Kidney epithelial cell (primary cell): ENCODE measurements at places on chromosomes 5 and 9. TPM values are rescaled to one million over a fixed set of nuclear protein-coding genes. Genes with fewer than 3 reads are reported as not detected.

DNA sequence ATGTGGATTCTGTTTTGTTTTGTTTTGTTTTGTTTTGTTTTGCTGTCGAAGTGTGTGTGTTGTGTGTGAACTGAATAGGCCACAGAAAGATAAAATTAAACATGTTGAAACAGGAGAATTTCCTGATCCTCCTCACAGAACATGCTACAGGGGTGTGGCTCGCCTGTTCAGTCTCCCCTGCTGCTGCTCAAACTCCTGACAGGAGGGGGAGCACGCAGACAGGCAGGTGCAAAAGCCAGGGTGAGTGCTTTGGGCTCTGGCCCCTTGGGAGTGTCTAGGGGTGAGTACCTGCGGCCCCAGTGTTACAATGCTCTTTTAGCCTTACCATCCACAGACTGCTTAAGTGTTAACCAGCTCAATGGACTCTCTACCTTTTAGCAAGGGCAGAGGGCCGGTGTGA, 473.5 kb downstream of the MAT2B start:
- DNase-seq = no peak

HTR1A gene
- not detected in 2 replicates for total RNA-seq

WDR31 gene
- total RNA-seq = 2.7 and 3.0 TPM in 2 replicates

- no peak for DNase-seq
Observed at GRCh38 chr9:136141682-136142413, 23.2 kb upstream of the TMEM250 start.

GRCh38 chr5:151581347-151581746, 9.8 kb downstream of the FAT2 start:
- no peak for DNase-seq

- DNase-seq = peak; percentile 31
Observed at GRCh38 chr9:71249729-71250317, 128.4 kb upstream of the TRPM3 start.

DNA sequence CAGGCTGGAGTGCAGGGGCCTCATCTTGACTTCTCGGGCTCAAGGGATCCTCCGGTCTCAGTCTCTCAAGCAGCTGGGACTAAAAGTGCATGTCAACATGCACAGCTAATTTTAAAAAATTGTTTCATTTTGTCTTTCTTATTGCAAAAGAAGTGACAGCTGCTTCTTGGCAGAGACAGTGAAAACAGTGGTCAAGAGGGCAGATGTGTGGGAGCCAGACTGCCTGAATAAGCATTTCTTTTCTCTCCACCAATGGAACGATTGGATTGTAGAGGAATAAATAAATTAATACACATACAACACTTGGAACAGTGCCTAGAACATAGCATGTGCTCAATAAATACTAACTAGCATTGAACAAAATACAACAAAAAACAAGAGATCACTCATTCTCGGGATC, 27.4 kb upstream of the KIF4B start:
- no peak for DNase-seq

QSOX2 gene
- 17.3 and 19.2 TPM in 2 replicates for total RNA-seq

- DNase-seq = no peak
Observed at GRCh38 chr9:109244179-109245132, 76.4 kb downstream of the EPB41L4B start.

LRRC19 gene
- total RNA-seq = under 0.01 TPM in 1 of 2 replicates, not detected in the other

KCNN2 gene
- 0.88 and 1.7 TPM in 2 replicates for total RNA-seq

BRINP1 gene
- total RNA-seq = 0.29 and 0.82 TPM in 2 replicates

GRCh38 chr9:93324191-93324834, 127.2 kb upstream of the FAM120A start:
- DNase-seq = no peak

- no peak for DNase-seq
Observed at GRCh38 chr5:88322785-88323184, 54.1 kb upstream of the TMEM161B start.

GRCh38 chr5:113050721-113051382, 74.3 kb downstream of the DCP2 start:
- DNase-seq = no peak

INSL6 gene
- not detected in 2 replicates for total RNA-seq

DNA sequence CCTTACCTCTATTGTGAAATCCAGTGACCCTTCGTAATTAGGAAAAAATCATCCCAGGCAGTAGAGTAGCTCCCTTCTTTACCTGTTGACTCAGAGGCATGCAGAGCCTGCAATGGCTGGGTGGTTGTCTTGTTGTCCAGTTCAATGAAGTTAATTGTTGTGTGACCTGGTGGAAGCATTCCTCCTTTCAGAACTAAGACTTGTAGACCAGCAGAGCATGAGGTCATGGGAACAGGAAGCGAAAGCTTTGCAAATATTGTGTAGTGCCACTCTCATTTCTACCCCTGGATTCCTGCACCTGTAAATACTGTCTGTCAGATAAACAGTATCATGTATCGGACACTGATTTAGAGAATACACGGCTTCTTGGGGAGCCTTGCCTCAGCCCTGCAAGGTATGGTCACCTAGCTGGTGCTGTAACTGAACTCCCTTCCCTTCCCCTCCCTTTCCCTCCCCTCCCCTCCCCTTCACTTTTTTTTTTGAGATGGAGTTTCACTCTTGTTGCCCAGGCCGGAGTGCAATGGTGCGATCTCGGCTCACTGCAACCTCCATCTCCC, 5.7 kb upstream of the PRXL2C start:
- no peak for DNase-seq

ADAMTSL1 gene
- total RNA-seq = 0.08 and 0.62 TPM in 2 replicates

IQGAP2 gene
- total RNA-seq = 4.0 and 11.7 TPM in 2 replicates

GRCh38 chr5:100840370-100840769, 62.7 kb downstream of the ST8SIA4 start:
- no peak for DNase-seq
